Immature natural killer cell (primary cell): ENCODE measurements at places on chromosomes 1 and 21.
A peak's percentile ranks its signal among the peaks of the same experiment; 100 is the strongest.

- DNase-seq: no peak
Measured at GRCh38 chr21:42496839-42497202, 797 bp upstream of the RSPH1 start.

- no peak for DNase-seq
Measured at GRCh38 chr1:89703469-89703868, 70.5 kb downstream of the LRRC8C start.

DNA sequence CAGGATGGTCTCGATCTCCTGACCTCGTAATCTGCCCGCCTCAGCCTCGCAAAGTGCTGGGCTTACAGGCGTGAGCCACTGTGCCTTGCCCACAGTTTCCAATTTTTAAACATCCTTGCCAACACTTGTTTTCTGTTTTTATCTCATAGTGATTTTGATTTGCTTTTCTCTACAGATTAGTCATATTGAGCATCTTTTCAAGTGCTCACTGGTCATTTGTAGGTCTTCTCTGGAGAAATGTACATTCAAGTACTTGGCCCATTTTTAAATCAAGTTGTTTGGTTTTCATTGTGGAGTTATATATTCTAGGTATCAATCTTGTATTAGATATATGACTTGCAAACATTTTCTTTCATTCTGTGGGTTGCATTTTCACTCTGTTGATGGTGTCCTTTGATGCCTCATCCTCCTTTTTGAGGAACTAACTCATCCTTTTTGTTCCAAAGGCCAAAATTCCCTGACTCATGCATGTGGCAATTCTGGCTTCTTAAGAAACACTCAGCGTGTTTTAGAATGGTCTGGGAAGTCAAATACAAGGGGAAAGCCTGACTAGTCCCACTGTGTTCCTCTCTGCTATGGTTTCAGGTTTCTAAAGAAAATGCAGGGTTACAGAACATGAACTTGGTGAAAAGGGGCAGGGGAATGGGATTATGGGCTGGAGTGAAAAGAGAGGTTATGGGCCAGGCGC, 37.3 kb downstream of the PTAFR start:
- no peak for DNase-seq

GRCh38 chr1:112706505-112707220, at the start of gene RHOC:
RHOC (minus strand) TSS chr1:112707127; CDS start chr1:112703799, 3,328 bp downstream.
- peak; percentile 70 for DNase-seq

GRCh38 chr1:17759114-17759513, 4.0 kb downstream of the ACTL8 start:
- no peak for DNase-seq

DNA sequence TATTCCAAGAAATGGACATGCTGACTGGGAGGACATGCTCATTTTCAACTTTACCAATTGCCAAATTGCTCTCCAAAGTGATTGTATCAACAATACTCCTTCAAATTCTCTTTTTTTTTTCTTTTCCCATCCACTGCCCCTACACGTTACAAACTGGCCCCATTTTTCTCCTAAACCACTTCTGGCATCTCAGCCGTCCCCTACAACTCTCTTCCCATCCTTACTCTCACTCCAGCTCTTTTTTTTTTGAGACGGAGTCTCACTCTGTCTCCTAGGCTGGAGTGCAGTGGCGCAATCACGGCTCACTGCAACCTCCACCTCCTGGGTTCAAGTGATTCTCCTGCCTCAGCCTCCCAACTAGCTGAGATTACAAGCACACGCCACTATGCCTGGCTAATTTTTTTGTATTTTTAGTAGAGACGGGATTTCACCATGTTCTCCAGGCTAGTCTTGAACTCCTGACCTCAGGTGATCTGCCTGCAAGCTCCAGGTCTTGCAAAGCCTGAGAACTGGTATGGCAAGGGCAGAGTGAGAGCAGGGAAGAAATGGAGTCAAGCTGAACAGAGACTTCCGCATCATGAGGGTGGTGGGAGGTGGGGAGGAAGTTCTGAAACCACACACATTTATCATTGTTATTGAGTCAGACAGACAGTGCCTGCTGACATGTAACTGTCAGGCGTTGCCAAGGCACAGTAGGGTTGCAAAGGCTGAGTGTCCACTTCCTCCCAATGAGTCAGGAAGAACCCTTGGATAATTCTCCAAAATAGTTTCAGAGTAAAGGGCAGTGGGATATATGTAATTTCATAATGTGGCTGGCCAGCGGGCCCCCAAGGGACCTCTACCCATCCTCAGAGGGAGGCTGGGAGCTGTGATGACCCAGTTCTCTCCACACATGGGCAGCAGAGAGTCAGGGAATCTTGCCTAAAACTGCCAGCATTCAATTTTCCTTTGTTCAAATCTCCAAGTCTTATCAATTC, 17.4 kb downstream of the CELA3A start:
- peak; percentile 35 for DNase-seq

DNA sequence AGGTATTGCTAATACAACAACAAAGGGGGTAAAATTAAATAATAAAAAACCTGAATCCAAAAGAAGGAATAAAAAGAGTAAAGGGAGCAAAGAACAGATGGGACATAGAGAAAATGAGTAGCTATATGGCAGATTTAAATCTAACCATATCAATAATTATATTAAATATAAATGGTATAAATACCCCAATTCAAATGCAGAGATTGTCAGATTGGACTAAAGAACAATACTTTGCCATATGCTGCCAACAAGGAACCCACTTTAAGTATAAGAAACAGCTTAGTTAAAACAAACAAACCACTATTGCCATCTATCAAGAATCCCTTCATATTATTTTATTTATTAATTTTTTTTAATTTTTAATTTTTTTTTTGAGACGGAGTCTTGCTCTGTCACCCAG, 86.8 kb downstream of the MT1HL1 start:
- DNase-seq: no peak

GRCh38 chr1:232766241-232766890, 38.9 kb upstream of the MAP10 start:
- no peak for DNase-seq
